ENCODE measurements at places on chromosomes 5 and 9.
A peak's percentile ranks its signal among the peaks of the same experiment; 100 is the strongest.

GRCh38 chr9:18666348-18666747 is 192.4 kb downstream of the ADAMTSL1 start:
- peak; percentile 60 for DNase-seq

DNA sequence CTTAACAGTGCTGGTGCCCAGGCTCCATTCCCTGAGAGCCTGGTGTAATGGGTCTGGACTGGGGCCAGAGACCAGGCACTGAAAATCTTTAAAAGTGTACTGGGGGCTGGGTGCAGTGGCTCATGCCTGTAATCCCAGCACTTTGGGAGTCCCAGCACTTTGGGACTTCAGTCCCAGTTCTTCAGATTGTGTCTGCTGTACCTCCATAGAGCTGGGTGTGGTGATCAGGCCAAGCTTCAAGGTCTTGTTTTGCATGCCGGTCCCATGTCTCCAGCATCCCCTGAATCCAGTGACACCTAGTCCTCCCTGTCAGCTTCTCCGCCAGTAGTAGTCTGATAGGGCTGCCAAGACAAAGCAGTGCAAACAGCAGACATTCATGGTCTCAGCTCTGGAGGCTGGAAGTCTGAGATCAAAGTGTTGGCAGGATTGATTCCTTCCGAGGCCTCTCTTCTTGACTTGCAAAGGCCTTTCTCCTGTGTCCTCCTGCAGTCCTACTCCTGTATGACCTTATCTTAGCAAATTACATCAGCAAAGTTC is 108.2 kb downstream of the SYK start:
- no peak for DNase-seq

DNA sequence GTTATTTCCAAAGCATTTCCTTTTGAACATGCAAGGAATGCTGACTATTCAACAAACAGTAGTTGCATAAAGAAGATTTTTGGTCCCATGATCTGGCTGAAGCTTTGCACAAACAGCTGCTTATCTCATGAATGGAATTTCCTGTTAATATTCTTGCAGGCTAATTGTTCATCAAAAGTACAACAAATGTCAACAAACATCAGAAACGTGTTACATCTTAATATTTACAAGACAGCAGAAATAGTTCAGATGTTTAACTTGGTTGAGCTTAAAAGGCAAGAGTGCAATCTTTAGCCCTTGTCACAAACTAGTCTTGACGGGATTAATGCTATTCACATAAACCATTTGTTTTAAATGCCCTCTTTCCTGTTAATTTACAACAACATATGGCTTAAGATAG is 47.9 kb upstream of the BASP1 start:
- DNase-seq, result peak; percentile 72

DNA sequence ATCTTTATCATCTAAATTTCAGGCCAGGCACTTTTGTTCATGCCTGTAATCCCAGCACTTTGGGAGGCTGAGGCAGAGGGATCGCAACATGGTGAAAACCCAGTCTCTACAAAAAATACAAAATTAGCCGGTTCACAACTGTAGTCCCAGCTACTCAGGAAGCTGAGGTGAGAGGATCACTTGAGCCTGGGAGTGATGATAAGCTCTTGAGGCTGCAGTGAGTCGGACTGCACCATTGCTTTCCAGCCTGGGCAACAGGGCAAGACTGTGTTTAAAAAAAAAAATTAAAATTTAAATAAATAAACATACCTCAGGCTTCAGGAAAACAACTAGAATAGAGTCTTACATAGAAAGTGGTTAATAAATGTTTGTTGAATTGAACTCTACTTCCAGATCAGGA is 147.4 kb downstream of the AGTPBP1 start:
- DNase-seq, result no peak

DNA sequence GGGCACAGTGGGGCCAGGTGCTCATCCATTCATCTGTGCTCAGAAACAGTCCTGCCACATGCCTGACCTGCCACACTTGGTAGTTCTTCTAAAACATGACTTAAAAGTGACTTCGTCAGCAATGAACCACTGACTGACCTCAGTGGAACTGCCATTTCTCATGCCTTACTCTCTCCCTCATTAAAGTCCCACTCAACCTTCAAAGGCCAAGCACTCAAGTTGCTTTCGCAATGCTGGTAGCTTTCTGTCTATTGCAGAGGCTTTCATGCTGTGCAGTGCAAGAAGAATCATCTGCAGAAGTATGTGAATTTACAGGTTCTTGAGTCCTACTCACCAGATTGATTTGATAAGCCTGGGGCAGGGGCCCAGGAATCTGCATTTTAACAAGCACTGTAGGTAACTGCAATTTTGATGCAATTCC is 23.9 kb downstream of the B4GALT1 start:
- DNase-seq, result peak; percentile 54

DNA sequence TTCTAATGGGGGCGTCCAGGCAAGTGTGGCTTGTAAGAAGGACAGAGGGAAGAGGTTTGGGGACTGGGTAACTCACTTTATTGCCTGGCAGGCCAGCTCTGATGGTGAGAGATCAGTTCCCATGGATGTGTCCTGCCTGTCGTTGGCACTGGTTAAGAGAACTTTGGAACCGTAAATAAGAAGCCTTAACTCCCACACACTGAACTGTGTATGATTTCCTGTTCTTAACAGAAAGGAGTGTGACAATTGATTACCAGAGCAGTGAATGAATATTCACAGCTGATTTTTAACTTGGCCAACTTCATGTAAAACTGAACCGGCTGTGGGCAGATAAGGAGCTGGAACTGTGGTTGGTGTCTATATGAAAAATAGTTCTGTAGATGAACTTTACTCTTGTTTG is 63.2 kb downstream of the MEGF10 start:
- DNase-seq, result no peak

- peak; percentile 1 for DNase-seq
These were observed 64.5 kb downstream of the PRKACG start for GRCh38 chr9:68949271-68950000.

- DNase-seq, result no peak
These were observed 113.4 kb downstream of the FRMD3 start for GRCh38 chr9:83424831-83425230.

DNA sequence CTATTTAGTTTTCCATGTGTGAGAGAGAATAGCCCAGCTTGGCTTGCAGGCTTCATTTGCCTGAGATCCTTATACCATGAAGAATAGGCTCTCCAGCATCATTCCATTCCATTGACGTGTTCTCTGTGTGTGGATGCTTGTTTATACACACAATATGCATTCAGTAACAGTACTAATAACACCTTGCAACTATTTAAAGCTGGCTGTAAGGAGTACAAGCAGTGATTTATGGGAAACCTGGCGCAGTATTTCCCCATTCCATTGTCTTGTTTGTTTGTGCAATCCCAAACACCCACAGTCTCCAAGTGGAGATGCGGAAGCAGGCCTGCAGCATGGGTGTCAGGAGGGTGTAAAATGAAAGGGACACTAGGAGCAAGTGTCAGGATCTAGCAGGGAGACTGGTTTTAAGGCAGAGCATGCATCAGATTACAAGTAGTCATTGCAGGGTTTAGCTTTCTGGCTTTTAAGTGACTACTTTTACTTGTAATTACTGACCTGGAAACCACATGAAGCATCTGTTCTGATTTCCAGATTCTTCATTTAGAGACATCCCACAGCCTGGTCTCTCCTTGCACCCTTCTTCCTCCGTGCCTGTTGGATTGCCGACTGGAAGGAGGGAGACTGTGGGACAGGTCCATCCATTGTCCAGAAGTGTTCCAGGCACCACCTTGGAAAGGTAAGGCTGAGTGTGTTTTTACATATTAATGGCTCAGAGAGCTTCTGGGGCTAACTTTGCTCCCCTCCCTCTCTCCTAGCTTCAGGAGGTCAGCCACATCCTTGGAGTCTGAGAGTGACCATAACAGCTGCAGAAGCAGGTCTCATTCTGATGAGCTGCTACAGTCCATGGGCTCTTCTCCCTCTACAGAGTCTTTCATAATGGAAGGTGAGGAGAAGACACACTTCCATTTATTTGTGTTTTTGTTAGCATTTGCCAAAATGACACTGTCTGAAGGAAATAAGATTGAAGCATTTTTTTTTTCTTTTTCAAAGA is 241.6 kb downstream of the ARHGEF28 start:
- peak; percentile 41 for DNase-seq

DNA sequence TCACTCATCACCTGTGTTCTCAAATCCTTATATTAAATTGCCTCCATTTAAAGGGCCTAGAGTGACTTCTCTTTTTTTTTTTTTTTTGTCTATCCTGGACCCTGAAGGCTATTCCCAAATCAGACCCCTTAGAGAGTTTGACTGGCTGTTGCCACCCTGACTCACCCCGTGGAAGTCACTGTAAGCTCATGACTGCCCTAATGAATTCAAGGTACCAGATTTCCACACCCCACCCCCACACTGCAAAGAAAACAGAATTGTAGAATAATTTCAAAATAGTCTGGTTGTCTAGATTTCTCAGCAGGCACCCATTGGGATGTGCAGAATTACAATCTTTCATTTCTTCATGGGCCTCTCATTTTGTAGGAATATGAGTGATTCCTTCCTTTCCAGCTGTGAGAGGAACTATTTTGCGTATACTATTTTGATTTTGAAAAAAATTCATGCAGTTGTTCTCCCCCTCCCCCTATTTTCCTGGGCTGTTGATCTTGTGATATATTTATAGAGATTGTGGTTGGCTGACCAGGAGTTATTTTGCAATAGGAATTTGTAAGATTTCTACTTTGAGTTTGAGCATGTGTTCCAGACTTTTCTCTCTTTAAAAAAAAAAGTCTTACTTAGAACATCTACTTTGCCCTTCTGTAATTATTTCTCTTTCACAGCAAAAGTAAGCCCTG is 79.1 kb downstream of the ZNF618 start:
- peak; percentile 61 for DNase-seq

DNA sequence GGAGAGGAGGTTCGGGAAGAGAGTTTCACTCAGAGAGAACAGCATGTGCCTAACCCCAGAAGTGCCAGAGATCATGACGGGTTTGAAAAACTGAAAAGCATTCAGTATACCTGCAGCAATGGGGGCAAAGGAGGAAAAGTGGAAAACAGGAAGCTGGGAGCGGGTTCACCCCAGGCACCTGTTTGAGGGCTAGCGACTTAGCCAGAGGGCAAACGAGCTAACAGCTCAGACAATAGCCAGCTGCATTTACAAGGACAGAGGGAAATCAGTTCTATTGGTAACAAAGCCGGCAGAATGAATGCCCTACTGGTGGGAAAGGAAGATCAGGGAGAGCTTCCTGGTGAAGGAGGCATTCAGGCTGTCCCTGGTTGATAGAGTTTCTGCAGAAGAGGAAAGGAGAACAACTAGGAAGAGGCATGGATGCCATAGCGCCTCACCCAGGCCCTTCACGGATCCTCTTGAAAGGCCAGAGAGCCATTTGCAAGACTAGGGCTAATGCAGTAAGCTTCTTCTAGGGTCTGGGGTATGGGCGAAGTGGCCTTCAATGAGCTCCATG is 141.7 kb upstream of the ADRA1B start:
- no peak for DNase-seq

DNA sequence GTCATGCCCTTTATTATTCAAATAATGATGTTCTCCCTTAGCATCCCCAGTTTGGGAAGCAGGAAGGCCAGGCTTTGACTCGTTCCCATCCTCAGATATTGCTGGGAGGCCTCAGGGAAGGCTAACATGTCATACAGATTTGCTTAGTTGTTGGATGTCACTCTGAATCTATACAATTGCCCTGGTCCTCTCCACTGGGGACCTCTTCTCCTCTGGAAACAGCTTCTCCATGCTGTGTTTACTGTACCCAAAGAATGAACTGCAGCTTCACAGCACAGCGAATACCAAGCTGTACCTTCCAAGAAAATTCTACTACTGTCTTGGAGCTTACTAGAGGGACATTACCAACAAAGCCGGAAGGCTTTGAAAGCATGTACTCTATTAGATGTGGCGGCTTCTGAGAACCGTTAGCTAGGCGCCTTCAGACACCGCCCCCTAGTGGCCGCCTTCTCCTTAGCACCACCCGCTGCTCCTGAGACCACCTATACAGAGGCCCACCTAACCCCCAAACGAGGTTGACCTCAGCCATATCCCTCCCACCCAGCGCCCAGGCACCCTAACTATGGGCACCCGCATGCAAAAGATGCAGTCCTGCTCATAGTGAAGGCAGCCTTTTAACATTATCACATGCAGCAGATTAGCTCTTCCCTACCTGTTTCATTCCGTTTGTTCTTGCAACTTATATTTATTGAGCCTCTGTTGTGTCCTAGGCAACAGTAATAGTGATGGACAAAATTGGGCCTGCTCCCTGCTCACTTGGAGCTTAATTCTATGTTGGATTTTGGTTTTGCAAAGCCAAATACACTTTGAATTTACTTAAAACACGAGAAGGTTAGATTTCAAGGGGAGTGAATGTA is 34.9 kb upstream of the FOXI1 start:
- peak; percentile 41 for DNase-seq

GRCh38 chr5:178244576-178244975 is 12.0 kb upstream of the PHYKPL start:
- no peak for DNase-seq

DNA sequence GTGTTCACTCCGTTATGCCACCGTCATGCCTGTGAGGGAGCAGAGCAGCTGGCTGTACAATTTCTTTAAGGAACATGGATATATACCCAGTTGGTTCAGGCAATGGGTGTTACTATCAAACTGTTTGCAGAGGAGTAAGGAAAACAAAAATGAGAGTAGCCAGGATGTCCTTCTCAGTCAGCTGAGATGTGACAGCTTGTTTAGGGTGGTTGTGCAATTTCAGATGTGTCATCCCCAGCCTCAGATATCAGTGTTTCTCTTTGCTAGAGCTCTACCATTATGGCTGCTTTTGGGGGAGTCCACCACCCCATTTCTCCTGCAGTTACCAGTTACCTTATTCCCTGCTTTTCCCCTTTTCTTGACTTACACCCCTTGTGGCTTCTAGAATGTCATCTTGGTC is 135.2 kb upstream of the SLC24A2 start:
- DNase-seq, result no peak

DNA sequence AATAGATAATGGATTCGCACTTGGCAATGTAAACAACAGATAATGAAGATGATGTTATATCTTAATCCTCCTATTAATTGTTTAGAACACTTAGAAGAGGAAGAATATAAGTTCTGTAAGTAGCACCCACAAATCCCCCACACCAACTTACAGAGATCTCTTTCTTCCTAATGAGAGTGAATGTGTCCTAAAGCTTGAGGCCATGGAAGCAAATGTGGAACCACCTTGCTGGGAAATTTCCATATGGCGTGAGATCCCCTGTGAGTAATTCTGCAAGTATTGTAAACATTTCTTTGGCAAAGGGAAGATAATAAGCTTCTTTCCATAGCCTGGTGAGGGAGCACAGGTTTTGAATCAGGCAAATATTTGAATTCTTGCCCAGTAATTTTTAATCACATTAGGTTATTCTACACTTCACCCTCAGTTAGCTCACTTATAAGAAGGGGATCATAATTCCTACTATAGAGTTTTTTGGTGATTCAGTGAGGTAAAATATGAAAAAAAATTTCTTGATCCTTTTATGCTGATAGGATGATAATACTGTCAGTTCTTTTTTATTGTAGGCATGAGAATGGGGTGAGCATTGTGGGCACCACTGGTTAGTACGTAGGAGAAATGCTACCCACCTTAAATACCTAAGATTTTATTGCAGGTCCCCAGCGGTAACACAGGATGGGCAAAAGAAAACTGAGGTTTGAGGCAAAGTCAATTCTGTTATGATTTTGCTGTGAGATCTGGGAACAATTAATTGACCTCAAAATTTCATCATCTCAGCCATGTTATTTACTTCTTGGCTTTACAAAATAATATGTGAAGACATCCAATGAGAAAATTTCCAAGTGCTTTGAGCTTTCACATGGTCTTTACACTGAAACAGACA is 574.8 kb downstream of the PSAT1 start:
- DNase-seq, result peak; percentile 98

Data from EL (cell line).